Suprapubic skin (tissue), 4 donors: ENCODE measurements at places on chromosomes 3 and 15.

GRCh38 chr15:76191539-76192244 lies 119.6 kb downstream of the ETFA start:
- DNase-seq, result no peak

- no peak for DNase-seq
Measured at GRCh38 chr3:188166441-188166840, 12.5 kb downstream of the LPP start.

GRCh38 chr3:69435274-69436265 lies 49.7 kb upstream of the FRMD4B start:
- DNase-seq, result no peak

DNA sequence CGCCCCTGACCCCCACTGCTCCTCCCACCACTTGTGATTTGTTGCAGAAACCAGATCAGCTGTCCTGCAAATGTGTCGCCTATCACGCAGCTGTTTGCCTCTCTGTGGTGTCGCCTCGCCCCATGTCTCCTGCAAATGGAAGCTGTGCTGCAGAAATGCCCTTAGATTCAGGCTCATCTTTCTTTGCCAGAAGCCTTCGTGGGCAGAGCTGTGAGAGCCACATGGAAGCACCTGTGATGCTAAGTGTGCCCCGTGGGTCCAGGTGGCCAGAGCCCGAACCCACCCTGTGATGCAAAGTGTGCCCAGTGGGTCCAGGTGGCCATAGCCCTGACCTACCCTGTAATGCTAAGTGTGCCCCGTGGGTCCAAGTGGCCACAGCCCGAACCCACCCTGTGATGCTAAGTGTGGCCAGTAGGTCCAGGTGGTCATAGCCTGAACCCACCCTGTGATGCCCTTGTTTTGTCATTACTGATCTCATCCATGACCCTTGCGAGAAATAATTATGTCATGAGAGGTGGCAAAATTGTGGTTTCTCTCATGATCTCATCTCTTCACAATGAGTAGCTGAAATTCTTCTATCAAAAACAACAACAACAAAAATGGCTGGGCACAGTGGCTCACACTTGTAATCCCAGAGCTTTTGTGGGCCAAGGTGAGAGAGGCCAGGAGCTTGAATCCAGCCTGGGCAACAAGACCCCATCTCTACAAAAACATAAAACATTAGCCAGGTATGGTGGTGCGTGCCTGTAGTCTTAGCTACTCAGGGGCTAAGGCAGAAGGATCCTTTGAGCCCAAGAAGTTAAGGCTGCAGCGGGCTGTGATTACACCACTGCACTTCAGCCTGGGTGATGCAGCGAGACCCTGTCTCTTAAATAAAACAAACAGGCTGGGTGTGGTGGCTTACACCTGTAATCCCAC lies 187.4 kb downstream of the GOLGA6L6 start:
- peak; percentile 78 for DNase-seq

- no peak for DNase-seq
Measured at GRCh38 chr15:91521996-91522395, 331.5 kb upstream of the SLCO3A1 start.

DNA sequence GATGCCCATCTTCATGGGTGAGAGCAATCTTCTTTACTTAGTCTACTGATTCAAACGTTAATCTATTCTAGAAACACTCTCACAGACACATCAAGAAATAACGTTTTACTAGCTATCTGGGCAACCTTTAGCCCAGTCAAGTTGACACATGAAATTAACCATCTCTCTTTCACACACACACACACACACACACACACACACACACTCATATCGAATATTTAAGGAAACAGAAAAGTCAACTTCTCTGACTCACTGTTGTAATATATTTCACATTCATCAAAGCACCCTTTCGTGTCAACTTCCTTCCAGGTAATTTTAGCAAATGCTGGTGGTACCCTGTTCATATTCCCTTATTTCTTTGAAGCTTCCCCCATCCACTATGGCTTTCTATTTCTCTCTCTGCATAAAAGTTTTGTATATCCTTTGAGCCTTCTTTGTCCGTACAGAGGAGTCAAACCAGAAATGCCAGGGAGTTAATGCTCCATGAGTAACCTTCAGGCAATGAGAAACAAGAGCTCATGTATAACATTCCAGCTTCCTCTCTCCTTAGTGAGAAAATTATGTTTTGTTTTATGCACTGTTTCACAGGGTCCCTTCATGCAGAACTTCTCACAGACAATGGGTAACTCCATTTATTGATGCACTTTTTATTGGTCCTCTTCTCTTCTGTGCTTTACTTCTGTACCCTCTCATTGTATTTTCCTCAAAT lies 335.5 kb upstream of the CBLB start:
- DNase-seq, result no peak
